ENCODE measurements at places on chromosomes 4 and X. TPM values are rescaled to one million over a fixed set of nuclear protein-coding genes. Genes with fewer than 3 reads are reported as not detected.

DNA sequence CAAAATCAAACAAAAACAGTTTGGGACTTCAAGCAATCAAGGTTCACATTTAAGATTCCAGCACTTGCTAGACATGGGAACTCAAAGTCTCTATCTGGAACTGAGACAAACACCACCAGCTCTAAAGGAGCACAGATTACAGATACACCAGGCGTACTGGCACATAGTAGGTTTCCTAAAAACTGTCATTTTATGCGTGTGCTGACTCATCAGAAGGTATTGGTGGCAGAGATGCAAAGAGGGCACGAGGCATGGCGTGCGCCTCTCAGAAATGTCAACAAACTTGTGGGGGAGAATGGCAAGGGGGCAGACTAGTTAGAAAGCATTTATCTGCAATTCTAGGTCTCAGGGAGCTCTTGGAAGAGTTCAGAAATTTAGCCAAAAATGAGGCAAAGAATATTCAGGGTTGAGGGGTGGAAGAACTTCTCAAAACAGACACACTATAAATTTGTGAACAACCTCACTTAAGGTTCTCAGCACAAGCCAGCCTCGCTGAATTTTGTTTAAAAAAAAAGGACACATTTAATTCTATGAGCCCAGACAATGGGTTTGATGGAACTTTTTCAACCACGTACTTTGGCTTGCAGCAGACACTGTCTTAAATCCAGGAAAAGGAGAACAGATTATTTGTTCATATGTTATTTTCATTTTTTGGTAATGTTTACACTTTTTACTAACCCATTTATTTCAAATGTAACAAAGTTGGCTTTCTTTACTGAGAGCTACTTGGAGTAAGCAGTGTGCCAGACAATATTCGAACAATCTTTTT is 100.0 kb downstream of the SHISA3 start:
- no peak overlapping the region for H3K4me3 ChIP-seq
- no peaks in the 10 kb centered on the region for H3K27me3 ChIP-seq
- DNase-seq, result no peak
- no peaks in the 10 kb centered on the region for H3K4me1 ChIP-seq
- H3K36me3 ChIP-seq, result no peaks in the 10 kb centered on the region

GRCh38 chr4:128703948-128704347 is 105.6 kb upstream of the JADE1 start:
- H3K36me3 ChIP-seq, result no peaks in the 10 kb centered on the region
- H3K4me1 ChIP-seq, result peaks cover 2% of the 10 kb centered on the region
- H3K4me3 ChIP-seq, result no peak overlapping the region
- H3K27me3 ChIP-seq, result no peaks in the 10 kb centered on the region
- DNase-seq, result no peak
- no peak overlapping the region for H3K27ac ChIP-seq

The NUP62CL gene
- total RNA-seq, result 0.39 TPM

The TLR1 gene
- 29.7 TPM for total RNA-seq

The TXLNG gene
- 11.8 TPM for total RNA-seq

The LDOC1 gene
- 137 TPM for total RNA-seq

The CPZ gene
- 3.8 TPM for total RNA-seq

DNA sequence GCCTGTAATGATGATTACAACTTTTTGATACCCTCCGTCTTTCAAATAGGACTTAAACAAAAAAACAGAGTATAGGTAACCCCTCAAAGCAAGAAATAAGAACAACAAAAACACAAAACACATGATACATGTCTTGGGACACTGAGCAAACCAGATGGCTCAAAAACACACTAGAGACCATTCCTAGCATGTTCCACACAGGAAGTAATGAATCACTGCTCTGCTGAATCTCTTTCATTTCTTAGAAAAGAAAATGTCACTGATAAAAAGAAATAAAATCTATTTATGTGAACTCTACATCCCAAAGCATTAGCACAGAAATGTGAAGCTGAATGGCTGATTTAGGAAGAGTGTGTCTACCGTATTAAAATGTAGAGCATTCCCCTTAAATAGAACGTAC is 134.5 kb upstream of the IL15 start:
- no peaks in the 10 kb centered on the region for H3K27me3 ChIP-seq
- no peak overlapping the region for H3K4me3 ChIP-seq
- no peaks in the 10 kb centered on the region for H3K4me1 ChIP-seq
- H3K27ac ChIP-seq, result no peak overlapping the region
- DNase-seq, result no peak
- peaks cover 2% of the 10 kb centered on the region for H3K36me3 ChIP-seq

- H3K36me3 ChIP-seq, result peaks cover 3% of the 10 kb centered on the region
- H3K27me3 ChIP-seq, result no peaks in the 10 kb centered on the region
- DNase-seq, result no peak
Measured at GRCh38 chr4:55887594-55887993, 34.1 kb downstream of the EXOC1 start.

DNA sequence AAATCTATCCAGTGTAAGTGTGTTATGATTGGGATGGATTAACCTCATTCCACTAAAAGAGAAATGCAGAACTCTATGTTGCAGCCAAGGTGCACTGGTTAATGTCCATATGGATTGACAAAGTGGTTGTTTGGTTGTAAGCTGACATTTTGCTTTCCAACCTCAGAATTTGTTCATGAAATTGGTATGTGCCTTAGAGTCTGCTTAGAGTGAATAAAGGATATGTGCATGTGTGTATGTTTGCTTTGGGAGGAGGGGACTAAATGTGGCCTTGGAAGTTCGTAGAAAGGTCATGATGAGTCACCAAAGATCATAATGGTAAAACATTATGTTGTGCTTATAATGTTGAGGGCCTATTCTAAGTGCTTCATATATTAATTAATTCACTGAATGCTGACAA is 44.1 kb upstream of the MBNL3 start:
- no peaks in the 10 kb centered on the region for H3K4me1 ChIP-seq
- H3K27ac ChIP-seq, result no peak overlapping the region
- H3K36me3 ChIP-seq, result no peaks in the 10 kb centered on the region
- H3K27me3 ChIP-seq, result no peaks in the 10 kb centered on the region
- no peak for DNase-seq

The DDX53 gene
- not detected for total RNA-seq

The AWAT2 gene
- not detected for total RNA-seq

- H3K36me3 ChIP-seq, result no peaks in the 10 kb centered on the region
- H3K4me1 ChIP-seq, result no peaks in the 10 kb centered on the region
- no peak overlapping the region for H3K4me3 ChIP-seq
- H3K27me3 ChIP-seq, result no peaks in the 10 kb centered on the region
Measured at GRCh38 chr4:6426571-6427438, 45.6 kb downstream of the PPP2R2C start.

The RIBC1 gene
- 0.58 TPM for total RNA-seq

GRCh38 chr4:184395451-184395917 is 78.9 kb downstream of the IRF2 start:
- no peaks in the 10 kb centered on the region for H3K4me1 ChIP-seq
- H3K36me3 ChIP-seq, result peaks cover 8% of the 10 kb centered on the region
- H3K27me3 ChIP-seq, result no peaks in the 10 kb centered on the region
- no peak overlapping the region for H3K4me3 ChIP-seq

The GCNA gene
- 4.8 TPM for total RNA-seq

GRCh38 chr4:165872461-165873297 is at the start of gene TLL1:
TLL1 (plus strand) TSS chr4:165873237; CDS start chr4:165873905, 668 bp downstream.
- no peaks in the 10 kb centered on the region for H3K4me1 ChIP-seq
- H3K36me3 ChIP-seq, result no peaks in the 10 kb centered on the region
- H3K27ac ChIP-seq, result no peak within 1 kb of the TSS
- H3K27me3 ChIP-seq, result no peaks in the 10 kb centered on the region
- DNase-seq, result no peak

GRCh38 chr4:82954212-82954611 is 53.7 kb downstream of the THAP9 start:
- no peak for DNase-seq
- no peaks in the 10 kb centered on the region for H3K4me1 ChIP-seq
- no peaks in the 10 kb centered on the region for H3K27me3 ChIP-seq
- H3K27ac ChIP-seq, result no peak overlapping the region

The MAGEB4 gene
- not detected for total RNA-seq

The LAS1L gene
- total RNA-seq, result 23.9 TPM

DNA sequence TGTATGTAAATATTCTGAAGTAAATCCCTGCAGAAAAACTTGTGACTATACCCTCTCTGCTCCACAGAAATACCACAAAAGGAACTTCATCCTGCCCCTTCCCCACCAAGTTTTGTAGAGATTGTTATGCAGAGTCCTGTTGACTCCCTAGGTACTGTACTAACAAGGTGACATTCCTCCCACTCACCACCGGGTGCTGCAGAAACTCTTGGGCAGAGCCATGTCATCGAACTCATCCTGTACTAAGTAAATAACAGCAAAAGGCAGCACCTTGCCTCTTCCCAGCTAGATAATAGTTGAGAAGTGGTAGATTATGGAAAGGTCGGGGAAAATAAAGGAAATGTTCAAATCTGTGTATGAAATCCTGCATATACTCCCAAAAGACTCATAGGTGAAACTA is 233.3 kb downstream of the STPG2 start:
- H3K36me3 ChIP-seq, result no peaks in the 10 kb centered on the region
- H3K4me3 ChIP-seq, result no peak overlapping the region
- H3K27me3 ChIP-seq, result no peaks in the 10 kb centered on the region
- H3K27ac ChIP-seq, result no peak overlapping the region
- no peaks in the 10 kb centered on the region for H3K4me1 ChIP-seq

GRCh38 chr4:143207555-143207954 is 22.8 kb downstream of the USP38 start:
- H3K4me3 ChIP-seq, result no peak overlapping the region
- no peaks in the 10 kb centered on the region for H3K36me3 ChIP-seq
- no peaks in the 10 kb centered on the region for H3K27me3 ChIP-seq
- no peak for DNase-seq

The SPANXA1 gene
- total RNA-seq, result not detected

DNA sequence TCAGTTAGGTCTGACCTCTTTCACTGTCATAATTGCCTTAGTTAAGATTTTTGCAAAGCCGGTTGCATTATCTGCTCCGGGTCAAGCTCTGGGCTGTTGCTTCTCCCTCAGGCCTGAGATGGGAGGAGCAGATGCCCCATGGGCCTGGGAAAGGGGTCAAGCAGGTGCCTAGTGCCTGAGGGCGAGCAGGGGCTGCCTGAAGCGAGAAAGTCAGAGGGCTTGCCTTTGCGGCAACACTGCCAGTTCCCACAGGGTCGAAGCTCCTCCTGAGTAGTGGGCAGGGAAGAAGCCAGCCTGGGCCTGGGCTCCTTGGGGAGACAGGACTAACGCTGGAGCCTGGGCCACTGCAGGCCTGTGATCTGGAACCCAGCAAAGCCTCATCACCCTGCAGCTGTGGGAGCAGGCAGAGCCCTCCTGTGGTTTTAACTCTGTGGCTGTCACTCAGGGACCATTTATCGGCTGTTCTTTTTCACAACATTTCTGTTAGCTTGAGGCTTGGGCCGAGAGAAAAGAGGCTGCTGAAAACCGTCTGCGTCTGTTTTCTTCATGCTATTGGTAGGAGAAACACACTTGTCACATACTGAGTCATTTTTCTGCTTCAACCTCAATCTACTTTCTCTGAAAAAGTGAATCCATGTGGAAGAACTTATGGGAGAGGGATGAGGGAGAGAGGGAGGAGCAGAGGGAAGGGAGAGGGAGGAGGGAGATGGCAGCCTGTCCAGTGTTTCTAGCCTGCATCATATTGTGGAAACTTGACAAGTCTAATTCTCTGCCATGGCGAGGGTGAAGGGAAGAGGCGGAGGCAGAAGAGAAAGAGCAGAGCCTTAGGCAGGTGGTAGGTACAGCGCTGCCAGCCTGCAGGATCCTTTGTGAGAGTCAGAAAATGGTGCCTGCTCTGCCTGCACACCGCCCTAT is 68.4 kb downstream of the RHOH start:
- DNase-seq, result no peak
- no peaks in the 10 kb centered on the region for H3K36me3 ChIP-seq
- no peaks in the 10 kb centered on the region for H3K4me1 ChIP-seq
- H3K27ac ChIP-seq, result no peak overlapping the region
- H3K4me3 ChIP-seq, result no peak overlapping the region
- H3K27me3 ChIP-seq, result no peaks in the 10 kb centered on the region

The BCAP31 gene
- total RNA-seq, result 118 TPM

GRCh38 chr4:122744229-122744628 is 11.7 kb downstream of the BBS12 start:
- peaks cover 3% of the 10 kb centered on the region for H3K36me3 ChIP-seq
- peak; percentile 36 for DNase-seq
- H3K4me3 ChIP-seq, result no peak overlapping the region
- no peaks in the 10 kb centered on the region for H3K27me3 ChIP-seq
- H3K27ac ChIP-seq, result no peak overlapping the region

The PLAC1 gene
- total RNA-seq, result not detected

The PTPN13 gene
- 30.1 TPM for total RNA-seq

- no peak overlapping the region for H3K4me3 ChIP-seq
- no peak for DNase-seq
- no peaks in the 10 kb centered on the region for H3K36me3 ChIP-seq
- no peaks in the 10 kb centered on the region for H3K27me3 ChIP-seq
- no peak overlapping the region for H3K27ac ChIP-seq
- no peaks in the 10 kb centered on the region for H3K4me1 ChIP-seq
Measured at GRCh38 chrX:46551494-46552128, 6.4 kb upstream of the ZNF674 start.

GRCh38 chrX:153443476-153444332 is 2.2 kb downstream of the TREX2 start:
- H3K36me3 ChIP-seq, result no peaks in the 10 kb centered on the region
- H3K27me3 ChIP-seq, result no peaks in the 10 kb centered on the region
- no peak overlapping the region for H3K27ac ChIP-seq
- DNase-seq, result no peak
- H3K4me3 ChIP-seq, result no peak overlapping the region

The CCNA2 gene
- 2.6 TPM for total RNA-seq

The TMPRSS11D gene
- not detected for total RNA-seq

The RNF128 gene
- not detected for total RNA-seq

DNA sequence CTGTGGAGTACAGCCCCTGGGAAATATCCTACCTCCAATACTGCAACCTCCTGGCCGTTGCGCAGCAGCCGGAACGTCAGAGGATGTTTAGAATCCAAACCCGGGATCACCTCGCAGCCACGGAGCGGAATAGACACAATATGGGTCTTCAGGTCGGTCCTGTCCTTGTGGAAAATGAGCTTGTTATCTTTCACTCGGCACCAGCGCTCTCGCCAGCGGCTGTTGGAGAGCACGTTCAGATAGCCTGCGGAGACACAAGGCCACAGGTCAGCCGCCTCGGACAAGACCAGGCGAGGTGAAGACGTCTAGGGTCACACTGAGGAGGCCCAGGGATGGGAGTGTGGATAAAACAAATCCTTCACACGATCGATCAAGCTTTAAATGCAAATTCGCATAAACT is 139.3 kb downstream of the AFAP1 start:
- no peaks in the 10 kb centered on the region for H3K36me3 ChIP-seq
- H3K27ac ChIP-seq, result no peak overlapping the region
- DNase-seq, result no peak
- no peaks in the 10 kb centered on the region for H3K27me3 ChIP-seq

DNA sequence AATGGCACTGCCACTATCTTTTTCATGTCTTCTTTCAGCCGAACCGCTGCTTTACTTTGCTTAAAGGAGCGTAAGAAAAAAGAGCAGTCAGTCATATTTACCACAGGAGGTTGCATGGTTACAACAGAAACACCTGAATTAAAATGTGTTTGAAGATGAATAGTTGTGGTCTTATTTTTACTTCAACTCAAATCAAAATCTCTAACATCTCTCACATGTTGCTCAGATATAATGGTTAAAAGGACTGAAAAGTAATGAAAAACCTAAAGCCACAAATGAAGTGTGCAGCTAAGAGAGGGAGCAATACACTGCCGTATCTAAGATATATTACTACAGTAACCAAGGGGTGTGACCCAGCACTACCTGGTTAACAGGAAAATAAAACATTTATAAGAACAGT is 27.4 kb downstream of the FAM13A start:
- no peaks in the 10 kb centered on the region for H3K27me3 ChIP-seq
- no peak for DNase-seq
- no peak overlapping the region for H3K27ac ChIP-seq
- H3K36me3 ChIP-seq, result no peaks in the 10 kb centered on the region
- no peaks in the 10 kb centered on the region for H3K4me1 ChIP-seq

- DNase-seq, result no peak
- H3K36me3 ChIP-seq, result no peaks in the 10 kb centered on the region
- no peak overlapping the region for H3K27ac ChIP-seq
Measured at GRCh38 chrX:97452283-97452682, 568.6 kb downstream of the RPA4 start.
